ENCODE measurements at places on chromosomes 12 and 14.

DNA sequence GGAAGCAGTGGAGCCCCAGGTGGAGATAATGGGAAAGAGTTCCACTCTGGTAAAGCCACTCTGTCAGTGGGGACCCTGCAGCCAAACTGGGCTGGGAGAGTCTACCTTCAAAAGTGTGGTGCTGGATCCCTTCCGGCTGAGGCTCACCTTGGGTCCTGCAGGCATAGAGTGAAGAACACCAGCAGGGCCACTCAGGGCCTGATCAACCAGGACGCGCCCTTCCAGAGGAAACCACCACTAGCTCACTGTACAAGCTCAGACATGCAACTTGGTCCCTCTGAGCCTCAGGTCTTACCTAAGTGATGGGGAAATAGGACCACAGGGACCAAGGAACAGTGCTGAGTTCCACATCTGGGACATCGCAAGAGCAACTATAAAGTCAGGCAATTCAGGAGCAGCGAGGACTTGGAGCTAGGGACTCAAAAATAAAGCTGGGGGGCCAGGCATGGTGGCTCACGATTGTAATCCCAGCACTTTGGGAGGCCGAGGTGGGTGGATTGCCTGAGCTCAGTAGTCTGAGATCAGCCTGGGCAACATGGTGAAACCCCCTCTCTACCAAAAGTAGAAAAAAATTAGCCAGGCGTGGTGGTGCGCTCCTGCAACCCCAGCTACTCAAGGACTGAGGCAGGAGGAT, 5.9 kb upstream of the PRPH start:
- no peak for DNase-seq

- DNase-seq: no peak
Measured at GRCh38 chr14:22981876-22982476, 375 bp downstream of the AJUBA start.

- DNase-seq: no peak
Measured at GRCh38 chr14:37711831-37712475, 116.5 kb downstream of the TTC6 start.

GRCh38 chr12:4388032-4388431, 8.5 kb upstream of the FGF23 start:
- DNase-seq: no peak
